ENCODE measurements at places on chromosomes 16 and 17.

DNA sequence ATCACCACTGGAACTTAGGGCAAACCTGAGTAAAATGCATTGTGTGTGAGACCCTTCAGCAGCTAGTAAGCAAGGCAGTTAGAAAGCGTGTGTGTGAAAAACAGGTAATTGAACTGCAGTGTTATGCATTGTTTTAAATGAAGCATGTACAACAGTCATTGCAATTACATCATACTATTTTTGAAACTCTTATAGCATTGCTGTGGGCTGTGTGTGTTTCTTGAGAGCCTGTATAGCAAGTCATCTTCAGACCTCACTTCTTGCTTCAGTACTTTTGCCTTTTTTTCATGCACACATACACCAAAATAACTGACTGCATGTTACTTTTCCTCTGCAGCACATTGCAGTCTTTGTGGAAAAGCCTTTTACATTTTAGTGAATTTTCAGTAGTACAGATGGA is 19.2 kb downstream of the PTRH2 start:
- DNase-seq, result no peak

- no peak for DNase-seq
Measured at GRCh38 chr17:79997011-79997660, 38.5 kb downstream of the TBC1D16 start.

GRCh38 chr17:3003296-3004149 is 59.9 kb downstream of the OR1D5 start:
- DNase-seq, result peak; percentile 37

DNA sequence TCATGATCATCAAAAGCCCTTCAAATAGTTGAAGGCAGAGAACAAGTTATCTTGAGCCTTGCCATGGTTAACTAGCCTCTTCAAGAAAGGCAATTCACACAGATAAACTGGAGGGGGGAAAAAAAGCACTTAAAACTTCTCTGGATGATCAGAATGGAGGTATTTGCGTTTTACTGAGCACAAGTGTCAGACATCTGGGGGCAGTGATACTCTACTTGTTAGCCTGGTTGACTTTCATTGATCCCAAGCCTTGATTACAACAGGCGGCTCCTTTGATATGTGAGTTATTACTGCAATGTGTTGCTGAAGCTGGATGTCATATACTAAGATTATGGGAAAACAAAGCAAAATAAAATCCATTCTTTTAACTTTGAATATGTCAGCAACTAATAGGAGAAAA is 155.0 kb upstream of the HS3ST3A1 start:
- DNase-seq, result no peak

DNA sequence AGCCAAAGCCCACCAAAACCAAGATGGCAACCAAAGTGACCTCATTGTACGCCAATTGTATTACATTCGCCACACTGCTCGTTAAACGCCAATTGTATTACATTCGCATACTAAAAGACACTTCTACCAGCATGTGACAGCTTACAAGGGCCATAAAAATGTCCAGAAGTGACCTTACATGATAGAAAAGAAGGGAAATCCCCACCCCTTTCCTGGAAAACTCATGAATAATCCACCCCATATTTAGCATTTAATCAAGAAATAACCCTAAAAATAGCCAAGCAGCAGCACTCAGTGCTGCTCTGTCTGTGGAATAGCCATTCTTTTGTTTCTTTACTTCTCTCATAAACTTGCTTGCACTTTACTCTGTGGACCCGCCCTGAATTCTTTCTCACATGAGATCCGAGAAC is 25.7 kb downstream of the PSMD7 start:
- DNase-seq, result no peak

DNA sequence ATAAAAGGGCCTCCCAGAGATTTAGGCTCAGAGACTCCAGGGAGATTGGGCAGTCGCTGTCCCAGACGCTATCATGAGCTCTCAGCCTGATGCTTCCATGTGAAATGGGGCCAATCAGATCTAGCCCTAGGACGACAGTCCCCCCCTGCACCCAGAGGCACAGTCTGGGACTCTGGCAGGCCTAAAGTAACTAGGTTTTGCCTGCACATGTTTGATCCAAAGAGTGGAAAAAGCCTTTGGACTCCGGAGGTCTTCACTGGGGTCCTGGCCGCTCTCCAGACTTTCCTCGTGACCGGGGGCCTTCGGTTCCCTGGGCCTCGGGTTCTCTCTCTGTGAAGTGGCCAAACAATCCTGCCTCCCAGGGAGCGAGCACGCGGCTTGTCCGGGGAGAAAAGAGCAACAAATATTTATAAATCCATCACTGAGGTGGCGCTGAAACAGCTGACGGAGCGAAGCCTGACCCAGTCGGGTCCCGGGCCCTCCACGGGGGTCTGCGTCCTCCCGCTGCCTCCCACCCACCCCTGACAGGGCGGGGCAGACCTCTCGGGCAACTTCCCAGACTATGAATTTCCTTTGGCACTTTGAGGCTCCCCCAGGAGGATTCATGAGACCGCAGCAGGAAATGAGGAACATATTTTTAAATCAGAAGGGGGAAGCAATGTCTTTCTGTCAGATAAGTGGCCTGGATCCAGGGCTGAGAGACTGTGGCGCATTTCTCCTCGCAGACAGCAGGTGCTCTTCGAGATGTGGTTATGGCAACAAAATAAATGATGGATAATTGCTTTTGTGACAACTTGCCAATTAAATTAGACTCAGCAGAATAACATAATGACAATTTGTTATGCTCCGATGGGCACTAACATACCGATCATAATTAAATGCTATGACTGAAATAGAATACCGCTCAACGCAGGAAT is 38.9 kb downstream of the MRPS23 start:
- peak; percentile 23 for DNase-seq

GRCh38 chr16:19417640-19418039 is at the start of gene TMC5:
Gene TMC5, plus strand, starts transcription at chr16:19417883. Its CDS starts 22,156 bp downstream, at chr16:19440039.
- no peak for DNase-seq

DNA sequence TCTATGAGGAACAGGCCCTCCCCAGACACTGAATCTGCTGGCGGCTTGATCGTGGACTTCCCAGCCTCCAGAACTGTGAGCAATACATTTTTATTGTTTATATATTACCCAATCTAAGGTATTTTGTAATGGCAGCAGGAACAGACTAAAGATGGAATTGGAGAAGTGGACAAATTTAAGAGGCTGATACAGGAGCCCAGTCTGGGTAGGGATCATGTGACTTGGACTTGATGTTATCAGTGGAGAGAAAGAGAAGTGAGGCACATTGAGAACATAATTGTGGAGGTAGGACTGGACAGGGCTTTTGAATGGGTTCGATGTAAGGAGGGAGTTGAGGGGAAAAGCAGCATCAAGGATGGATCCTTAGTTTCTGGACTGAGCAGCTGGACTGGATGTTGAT is 93.8 kb downstream of the USP31 start:
- DNase-seq, result no peak

- no peak for DNase-seq
Measured at GRCh38 chr17:58254803-58255202, 16.4 kb downstream of the LPO start.

- peak; percentile 31 for DNase-seq
Measured at GRCh38 chr17:63999680-64000531, 1.8 kb downstream of the PRR29 start.

- DNase-seq, result no peak
Measured at GRCh38 chr17:28173801-28174200, 131.3 kb downstream of the NLK start.

DNA sequence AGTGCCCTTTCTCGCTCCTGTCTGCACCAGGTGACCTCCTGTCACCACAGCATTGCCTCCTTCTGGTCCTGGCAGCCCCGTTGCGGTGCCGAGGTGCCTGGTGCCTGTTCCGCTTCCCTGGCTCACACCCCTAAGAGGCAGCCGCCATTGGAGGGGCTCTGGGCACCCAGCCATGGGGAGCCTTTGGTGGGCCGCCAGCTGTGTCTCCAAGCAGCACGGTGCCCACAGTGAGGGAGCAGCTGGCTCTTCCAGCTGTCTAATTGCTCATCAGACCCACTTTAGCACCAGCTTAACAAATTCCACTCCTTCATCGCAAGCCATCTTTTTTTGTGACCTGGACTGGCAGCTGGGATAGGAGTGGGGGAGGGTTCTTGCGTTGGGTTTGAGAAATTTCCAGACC is 276.1 kb downstream of the SNX29 start:
- no peak for DNase-seq

DNA sequence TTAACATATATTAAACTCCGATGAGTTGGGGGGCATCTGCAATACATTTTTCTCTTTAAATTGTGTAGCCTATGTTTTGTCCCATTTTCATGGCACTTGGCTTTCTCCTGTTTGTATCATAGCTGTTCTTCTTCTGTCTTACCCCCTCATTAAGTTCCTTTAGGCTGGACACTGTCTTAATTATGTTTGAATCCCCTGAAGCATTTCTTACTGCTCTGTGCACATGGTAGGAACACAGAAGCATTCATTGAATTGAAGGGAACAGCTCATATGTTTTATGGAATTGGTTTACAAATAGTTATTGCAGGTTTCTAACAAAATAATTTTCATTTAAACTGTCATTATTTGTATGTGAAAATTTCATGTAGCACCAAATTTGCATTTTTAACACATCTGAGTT is 176.8 kb downstream of the TANC2 start:
- no peak for DNase-seq

GRCh38 chr17:45950888-45951287 is 48.2 kb upstream of the STH start:
- peak; percentile 31 for DNase-seq

DNA sequence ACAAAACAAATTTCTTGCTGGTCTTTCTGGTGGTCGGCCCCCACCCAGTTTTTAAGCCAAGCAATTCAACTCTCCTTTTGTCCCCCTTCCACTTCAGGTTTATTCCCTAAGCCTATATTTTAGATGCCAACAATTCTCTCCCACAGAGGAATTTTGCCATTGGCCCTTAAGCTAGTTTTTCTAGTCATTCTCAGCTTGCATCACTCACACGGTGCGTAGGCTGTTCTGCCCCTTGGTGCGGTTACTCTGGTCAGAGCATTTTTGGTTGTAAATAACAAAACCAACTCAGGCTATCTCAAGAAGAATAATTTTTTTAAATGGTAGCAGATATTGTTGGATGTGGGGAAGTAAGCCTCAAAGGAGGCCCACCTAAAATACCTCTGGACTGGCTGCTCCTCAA is 33.7 kb upstream of the DYNLL2 start:
- no peak for DNase-seq

DNA sequence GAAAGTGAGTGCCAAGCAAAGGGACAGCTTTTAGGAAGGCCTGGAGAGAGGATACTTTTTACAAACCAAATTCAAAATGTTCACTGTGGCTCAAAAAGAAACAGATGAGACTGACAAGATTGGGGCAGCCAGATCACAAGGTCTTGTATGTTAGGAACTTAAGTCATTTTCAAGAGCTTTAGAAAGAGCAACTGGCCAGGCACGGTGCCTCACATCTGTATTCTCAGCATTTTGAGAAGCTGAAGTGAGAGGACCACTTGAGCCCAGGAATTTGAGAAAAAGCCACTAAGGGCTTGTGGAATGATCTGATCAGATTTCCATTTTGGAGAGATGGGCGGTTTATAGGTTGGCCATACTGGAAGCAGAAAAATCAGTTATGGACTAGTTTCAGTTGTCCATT is 17.2 kb downstream of the SPAG9 start:
- DNase-seq, result no peak

DNA sequence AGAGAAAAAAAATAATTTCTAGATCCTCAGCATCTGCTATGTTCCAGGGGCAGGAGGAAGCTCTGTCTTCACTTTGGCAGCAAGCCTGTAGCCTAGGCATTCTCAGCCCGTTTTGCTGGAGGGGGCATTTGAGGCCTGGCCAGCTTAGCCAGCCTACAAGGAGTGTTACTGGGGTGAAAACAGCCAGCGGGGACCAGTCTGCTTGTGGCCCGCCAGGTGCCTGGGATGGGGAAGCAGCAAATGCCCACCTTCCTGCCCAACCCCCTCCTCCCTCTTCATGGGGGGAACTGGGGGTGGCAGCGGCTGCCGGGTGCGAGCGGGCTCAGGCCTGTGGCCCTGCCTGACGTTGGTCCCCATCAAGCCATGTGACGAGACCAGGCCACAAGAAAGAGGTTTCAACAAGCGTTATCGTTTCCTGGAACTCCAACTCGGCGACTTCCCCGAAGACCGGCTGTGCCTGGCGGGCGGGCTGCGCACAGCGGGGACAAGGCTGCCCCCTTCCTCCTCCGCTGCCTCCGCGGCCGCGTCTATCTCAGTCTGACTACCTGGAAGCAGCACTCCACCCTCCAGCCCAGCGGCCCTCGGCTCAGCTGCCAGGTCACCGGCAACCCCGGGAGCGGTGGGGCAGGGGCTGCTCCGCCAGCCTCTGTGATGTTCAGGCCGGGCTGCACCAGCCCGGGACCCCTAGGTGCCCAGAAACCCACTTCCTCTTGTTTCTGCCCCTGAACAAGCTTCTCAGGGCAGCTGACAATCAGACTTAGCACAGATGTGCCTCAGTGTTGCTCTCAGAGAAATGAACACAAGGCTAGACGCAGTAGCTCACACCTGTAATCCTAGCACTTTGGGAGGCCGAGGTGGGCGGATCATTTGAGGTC is 22.9 kb downstream of the SOCS1 start:
- peak; percentile 48 for DNase-seq

DNA sequence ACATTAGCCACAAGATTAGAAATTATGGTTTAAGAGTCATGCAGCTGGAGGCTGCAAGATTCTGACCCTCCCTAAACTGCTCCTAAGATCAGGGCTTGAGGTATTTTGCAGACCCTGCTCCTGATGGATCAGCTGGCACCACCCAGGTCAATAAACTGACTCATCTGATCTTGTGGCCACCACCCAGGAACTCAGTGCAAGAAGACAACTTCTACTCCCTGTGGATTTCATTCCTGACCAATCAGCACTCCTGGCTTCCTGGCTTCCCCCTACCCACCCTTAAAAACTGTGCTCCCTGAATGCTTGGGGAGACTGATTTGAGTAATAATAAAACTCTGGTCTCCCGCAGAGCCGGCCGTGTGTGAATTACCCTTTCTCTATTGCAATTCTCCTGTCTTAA is 25.0 kb upstream of the MILR1 start:
- no peak for DNase-seq

DNA sequence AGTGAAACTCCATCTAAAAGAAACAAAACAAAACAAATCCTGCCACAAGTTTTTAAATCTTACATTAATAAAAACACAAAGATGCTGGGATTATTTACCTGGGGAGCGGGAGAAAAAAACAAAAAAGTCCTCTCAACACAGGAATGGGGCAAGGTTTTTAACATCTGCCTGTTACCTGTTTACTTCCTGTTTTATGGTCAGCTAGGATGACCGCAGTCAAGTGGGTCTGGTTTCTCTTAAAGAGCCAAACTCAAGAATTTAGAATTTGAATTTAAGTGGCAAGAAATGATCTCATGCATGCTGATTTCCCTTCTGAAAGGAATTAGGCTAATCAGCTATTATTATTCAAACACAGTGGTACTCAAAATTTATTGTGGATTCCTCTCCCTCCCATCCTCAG is 39.7 kb upstream of the TBC1D3K start:
- DNase-seq, result no peak

Measured in breast epithelium (tissue), 4 donors.